ENCODE measurements at places on chromosomes 2 and 18.

DNA sequence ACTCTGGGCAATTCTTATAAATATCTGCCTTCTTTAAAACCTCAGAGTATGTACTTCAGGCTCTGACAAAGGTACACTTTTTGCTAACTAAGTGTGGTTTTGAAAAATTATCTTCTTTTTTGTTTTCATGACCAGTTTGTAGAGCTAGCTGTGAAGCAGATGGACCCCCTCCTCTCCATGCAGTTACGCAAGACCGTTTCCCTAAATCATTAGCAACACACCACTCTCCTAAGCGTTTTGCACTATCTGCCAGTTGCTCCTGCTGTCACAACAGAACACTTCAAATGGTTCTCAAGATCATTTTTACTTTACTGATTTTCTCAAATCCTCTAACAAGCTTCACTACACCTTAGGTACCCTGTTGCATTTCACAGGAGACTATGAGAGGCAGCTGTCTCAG is 53.3 kb downstream of the GULP1 start:
- no peak for DNase-seq

- no peak for DNase-seq
These were observed 108.2 kb downstream of the PDE1A start for GRCh38 chr2:182318466-182319220.

- no peak for DNase-seq
These were observed 127.7 kb downstream of the TNS1 start for GRCh38 chr2:217875138-217875537.

DNA sequence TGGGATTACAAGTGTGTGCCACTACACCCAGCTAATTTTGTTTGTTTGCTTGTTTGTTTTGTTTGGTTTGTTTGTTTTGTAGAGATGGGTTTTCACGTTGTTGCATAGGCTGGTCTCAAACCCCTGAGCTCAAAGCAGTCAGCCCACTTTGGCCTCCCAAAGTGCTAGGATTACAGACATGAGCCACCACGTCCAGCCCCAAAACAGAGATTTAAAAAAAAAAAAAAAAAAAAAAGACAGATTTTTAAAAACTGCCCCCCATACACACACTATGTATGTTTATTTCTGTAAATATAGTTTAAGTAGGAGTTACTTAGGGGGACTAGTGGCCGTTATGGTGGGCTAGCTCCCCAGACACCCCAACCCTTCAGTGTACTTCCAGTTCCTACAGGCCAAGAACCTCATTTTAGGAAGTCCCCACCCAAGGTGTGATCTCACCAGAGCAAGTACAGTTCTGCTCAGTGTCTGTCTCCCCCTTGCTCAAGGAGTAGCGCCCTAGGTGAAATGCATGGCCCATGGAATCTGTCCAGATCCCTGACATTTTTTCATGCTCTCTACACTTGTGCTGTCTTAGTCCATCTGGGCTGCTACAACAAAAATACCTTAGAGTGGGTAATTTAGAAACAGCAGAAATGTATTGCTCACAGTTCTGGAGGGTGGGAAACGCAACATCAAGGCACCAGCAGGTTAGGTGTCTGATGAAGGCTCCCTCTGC is 1.6 kb upstream of the TMBIM1 start:
- no peak for DNase-seq

- no peak for DNase-seq
These were observed 294.9 kb downstream of the FSIP2 start for GRCh38 chr2:186033541-186033940.

- DNase-seq: no peak
These were observed 130.5 kb upstream of the SLC1A4 start for GRCh38 chr2:64858541-64859311.

GRCh38 chr2:179842498-179843153 is 18.8 kb downstream of the ZNF385B start:
- no peak for DNase-seq

GRCh38 chr2:31704561-31705212 is 123.9 kb upstream of the SRD5A2 start:
- DNase-seq: no peak

- DNase-seq: no peak
These were observed 181.8 kb downstream of the AGPS start for GRCh38 chr2:177574356-177574755.

DNA sequence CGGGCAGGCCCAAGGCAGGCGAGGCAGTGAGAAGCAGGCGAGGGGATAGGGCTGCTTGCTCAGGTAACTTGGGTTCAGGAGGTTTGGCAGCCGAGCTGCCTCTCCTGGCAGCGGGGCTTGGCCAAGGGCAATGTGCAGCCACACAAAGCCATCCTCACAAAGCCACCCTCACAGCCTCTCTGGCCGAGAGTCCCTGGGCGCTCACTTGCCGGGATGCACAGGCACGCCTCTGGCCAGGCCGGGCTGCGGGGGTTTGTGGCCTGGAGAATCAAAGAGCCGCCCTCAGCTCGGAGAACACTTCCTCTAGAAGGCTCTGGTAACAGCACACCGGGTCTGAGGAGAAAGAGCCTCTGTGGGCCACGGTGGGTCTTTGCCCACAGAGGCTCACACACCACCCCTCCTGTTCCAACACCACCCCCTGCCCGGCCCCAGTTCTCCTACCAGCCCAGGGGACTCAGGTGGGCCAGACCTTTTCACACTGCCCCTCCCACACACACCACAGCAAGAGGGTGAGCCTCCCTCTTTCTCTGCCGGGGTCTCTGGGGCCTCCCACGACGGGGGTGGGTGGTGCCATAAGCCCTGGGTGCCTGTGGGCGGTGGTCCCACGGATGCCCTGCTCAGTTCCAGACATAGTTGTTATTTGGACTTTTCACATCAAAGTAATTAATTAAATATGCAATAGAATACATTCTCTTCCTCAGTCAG is 186.9 kb downstream of the ZFP36L2 start:
- DNase-seq: no peak

DNA sequence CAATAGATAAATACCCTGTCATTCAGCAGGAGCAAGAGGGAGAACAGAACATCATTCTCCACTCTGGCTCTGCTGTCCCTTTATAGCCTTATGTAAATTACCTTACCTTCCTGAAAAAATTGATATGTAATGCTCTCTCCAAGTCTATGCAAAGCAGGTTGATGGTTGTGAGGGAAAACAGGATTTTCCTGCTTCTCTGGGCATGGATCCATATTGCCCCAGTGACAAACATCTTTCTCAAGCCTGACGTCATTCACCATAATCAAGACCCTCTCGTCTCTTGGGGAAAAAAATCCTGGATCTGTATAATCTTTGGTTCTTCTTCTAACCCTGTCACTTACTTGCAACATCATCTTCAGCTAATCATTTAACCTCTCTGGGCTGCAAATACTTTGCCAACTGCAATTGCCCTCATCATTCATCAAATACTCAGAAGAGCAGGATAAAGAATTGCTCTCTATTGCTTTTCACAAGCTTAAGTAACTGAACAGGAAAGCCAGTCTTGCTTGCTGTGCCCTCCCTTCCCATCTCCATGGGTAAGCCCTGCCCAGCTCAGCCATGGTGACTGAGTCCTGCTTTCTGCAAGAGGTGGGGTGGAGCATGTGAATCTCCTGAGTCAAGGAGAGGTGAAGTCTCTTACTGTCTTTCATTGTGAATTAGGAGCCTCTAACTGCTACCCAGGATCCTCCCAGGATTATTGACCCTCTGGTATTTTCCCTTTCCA is 123.7 kb upstream of the KLF7 start:
- no peak for DNase-seq

- DNase-seq: no peak
These were observed 73.4 kb downstream of the RAPH1 start for GRCh38 chr2:203461746-203462145.

GRCh38 chr2:100831158-100831750 is 11.3 kb downstream of the NPAS2 start:
- no peak for DNase-seq

- no peak for DNase-seq
These were observed 23.4 kb downstream of the CROCC2 start for GRCh38 chr2:240929364-240930095.

- DNase-seq: no peak
These were observed 22.8 kb downstream of the SLC66A3 start for GRCh38 chr2:11177871-11178690.

DNA sequence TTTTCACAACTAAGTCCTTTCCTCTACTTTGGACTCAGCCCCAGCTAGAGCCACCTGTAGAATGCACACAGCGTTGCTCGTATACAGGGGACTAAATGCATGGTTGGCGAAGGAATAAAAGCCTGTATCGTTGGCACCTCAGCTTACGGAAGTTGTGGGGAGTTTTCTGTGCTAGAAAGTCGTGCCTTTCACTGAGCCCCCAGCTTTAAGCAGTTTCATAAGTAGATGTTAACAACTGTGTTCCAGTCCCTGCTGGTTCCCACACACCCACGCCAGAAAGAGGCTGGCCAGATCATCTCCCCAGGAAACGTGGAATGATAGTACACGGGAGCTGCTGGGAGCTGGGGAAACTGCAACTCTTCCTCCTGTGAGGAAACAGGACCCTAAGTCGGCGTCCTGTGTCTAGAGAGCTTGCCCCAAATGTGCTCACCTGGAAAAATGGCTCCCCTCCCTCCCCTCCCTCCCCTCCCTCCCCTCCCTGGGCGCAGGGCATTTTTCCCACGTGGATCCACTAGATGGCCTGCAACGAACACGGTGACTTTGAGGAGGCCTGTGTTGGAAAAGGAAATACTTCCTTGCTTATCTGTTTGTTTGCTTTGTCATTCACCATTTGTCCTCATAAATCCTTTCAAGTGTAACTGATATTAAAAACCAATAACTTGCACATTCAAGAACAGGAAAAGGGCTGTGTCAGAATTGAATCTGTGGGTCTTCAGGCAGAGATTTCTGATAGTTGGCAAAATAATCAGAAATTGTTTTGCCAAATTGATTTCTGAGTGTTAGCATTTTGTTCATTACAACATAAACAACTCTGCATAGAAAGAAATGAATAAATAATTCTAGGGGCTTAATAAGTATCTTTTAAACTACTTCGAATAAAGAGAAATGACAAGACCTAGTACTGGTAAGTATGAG is 43.9 kb upstream of the RFX8 start:
- DNase-seq: peak; percentile 16

GRCh38 chr2:86512892-86513291 is 50.4 kb downstream of the CHMP3 start:
- DNase-seq: no peak

All from gastrocnemius medialis (tissue), 4 donors.